ENCODE measurements at places on chromosomes 6 and 20.

GRCh38 chr20:59807909-59808728 lies 125.3 kb downstream of the SYCP2 start:
- no peak for DNase-seq

DNA sequence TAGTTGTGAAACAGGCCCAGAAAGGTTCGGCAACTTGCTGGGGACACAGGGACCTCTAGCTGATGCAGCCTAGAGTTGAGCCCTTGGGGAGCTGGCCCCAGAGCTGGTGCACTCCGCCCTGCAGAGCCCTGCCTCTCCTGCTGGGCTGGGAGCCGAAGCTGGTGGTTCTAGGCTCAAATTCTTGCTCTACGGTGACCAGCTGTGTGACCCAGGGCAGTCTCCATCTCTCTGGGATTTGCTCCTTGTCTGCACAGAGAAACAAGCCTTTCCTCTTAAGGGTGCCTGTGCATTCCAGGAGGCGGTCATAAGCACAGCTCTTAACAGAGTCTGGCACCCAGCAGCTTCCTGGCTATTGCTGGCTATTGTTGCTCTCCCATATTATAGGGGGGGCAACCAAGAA lies 47.4 kb downstream of the RBM38 start:
- no peak for DNase-seq

DNA sequence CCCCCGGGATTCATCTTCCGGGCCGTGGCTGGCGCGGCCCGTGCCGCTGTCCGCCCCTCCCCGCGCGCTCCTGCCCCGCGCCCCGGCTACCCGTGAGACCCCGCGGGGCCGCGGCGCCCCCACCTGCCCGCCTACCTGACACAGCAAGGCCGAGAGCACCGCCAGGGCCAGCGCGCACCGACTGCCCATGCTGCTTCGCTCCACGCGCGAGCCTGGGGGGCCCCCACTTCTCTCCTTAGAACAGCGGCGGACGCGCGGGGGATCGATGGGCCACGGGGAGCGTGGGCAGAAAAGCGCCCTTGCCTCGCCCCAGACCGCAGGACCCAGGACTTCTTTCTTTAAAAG lies 955 bp downstream of the DLL1 start:
- no peak for DNase-seq

DNA sequence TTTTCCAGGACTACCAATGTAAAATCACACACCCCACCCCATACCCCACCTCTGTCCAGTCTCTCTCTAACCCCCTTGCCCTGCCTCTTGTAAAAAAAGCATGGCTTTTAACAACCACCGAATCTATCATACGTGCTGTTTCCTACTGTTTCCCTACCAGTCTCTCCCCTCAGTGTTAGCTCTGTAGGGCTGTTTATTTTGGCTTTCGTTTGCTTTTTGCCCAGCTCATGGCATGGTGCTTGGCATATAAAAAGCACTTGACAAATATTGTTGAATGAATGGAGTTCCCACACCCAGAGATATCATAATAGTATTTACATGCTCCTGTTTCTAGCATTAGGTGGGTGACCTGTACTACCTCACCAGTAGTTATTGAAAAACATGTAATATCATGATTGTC lies 148.2 kb downstream of the OPRM1 start:
- no peak for DNase-seq

- DNase-seq, result peak; percentile 72
These were observed 109.7 kb upstream of the FOXQ1 start for GRCh38 chr6:1202201-1202600.

DNA sequence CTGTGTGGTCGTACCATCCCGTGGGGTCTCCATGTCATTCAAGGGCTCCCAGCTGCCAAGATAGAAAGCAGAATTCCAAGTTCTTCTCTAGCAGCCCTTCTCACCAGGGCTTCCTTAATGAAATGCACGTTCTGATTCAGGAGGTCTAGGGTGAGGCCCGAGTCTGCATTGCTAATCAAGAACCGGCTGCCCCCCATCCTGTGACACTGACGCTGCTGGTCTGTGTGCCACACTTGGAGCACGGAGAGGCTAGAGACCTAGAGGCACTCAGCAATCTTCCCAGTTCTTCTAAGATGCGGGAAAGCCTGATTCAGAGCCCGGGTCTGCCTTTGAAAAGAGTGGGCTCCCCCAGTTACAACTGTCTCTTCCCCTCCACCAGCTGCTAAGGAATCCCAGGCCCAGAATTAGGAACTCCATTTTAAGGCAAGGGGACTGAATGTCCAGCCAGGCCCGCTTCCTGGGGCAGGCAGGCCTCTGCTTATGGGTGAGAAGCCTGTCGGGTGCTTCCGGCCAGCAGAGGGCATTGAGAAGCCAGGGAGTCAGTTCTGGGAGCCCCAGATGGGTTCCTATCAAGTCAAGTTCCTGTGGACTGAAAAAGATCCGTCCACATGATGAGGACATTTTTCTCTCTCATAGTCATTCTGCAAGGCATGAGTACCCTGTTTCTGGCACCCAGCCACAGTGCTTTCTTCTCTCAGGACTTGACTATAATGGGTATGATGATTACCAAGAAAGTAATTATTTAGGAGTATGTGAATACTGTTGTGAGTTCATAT lies 69.8 kb upstream of the RIN2 start:
- DNase-seq, result no peak

GRCh38 chr6:112466373-112467151 lies 119.4 kb downstream of the RFPL4B start:
- no peak for DNase-seq

DNA sequence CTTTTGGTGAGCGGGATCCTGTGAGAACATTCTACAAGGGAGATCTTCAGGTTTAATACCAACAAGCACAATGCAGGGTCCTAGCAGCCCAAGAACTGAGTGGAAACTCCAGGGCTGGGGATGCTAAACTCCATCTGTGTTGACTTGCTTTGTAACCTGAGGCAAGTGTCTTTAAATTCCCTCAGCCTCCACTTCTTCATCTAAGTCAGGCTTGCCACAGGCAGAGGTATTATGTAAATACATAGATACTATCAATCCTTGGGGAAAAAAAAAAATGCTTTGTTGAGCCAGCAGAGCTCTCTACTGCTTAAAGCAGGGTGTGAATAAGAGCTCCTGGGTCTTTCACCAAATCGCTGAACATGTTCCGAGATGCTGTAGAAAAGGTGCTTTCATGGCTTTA lies 114.2 kb upstream of the PHACTR1 start:
- DNase-seq, result no peak

GRCh38 chr6:17318435-17319165 lies 37.4 kb downstream of the RBM24 start:
- no peak for DNase-seq

DNA sequence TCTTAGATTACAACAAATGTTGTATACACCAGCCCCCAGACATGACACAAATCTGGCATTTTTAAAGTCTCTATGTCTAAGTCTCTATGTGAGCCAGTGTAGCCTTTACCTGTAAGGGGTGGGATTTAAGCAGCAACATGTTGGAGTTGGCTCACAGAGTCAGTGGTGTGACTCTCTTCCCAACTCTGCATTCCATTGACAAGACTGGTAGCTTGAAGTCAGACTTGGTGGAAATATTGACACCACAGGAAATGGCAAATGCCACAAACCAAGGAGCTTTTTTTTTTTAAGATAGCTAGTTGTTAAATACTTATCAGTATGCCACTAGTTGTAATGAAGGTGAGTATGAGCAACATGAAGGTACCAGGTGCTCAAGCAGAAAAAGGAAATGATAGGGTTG lies 103.1 kb upstream of the SMLR1 start:
- no peak for DNase-seq

DNA sequence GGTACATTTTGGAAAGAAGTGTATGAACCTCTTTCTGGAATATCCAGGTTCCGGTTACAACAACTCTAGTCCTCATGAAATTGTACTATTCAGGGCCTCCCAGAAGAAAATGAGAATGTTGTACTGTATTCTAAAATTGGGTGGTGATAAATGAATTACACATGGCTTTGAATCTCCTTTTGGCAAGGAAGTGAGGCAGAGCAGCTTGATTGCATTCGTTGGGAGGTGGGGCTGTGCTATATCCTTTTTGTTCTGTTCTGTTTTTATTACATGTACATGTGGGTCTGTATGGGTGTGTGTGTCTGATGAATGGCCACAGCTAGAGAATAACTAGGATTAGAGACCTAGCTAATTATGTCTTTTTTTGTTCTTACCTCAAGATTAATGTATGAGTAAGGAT lies 37.8 kb upstream of the SNRPB2 start:
- DNase-seq, result no peak

GRCh38 chr6:157773248-157773773 lies 49.7 kb upstream of the SNX9 start:
- no peak for DNase-seq

- DNase-seq, result no peak
These were observed 11.6 kb downstream of the NOTCH4 start for GRCh38 chr6:32212076-32212760.

- no peak for DNase-seq
These were observed 113.7 kb upstream of the BCLAF1 start for GRCh38 chr6:136403110-136403980.

GRCh38 chr6:122717350-122717749 lies 62.2 kb upstream of the FABP7 start:
- DNase-seq, result no peak

Measured in D721Med (cell line).